ENCODE measurements at places on chromosomes 11 and 22.

GRCh38 chr11:119723243-119723951, 5.6 kb downstream of the NECTIN1 start:
- DNase-seq = no peak

DNA sequence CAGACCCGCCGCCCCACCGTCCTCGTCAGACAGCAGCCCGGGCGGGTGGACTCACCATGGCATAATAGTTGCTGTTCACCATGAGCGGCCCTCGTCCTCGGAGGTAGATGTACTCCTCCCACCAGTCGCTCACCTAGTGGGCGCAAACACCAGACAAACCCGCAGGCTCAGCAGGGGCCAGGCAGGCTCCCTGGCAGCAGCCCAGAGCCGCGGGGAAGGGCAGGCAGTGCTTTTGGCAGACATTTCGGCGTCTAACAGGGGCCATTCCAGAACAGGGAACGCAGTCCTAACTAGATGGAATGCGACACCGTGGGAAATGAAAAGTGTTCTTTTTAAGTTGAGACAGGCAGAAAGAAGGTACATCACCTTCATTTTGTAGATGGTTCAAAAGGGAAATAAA, 44.9 kb downstream of the CPT1A start:
- DNase-seq = no peak

- no peak for DNase-seq
These were observed 111.7 kb upstream of the RASSF10 start for GRCh38 chr11:12897390-12897789.

GRCh38 chr11:91608677-91609076, 615.9 kb upstream of the FAT3 start:
- DNase-seq = no peak

GRCh38 chr11:20114588-20114987, 45.7 kb downstream of the DBX1 start:
- no peak for DNase-seq

GRCh38 chr11:6646071-6646470, 9.5 kb downstream of the DCHS1 start:
- no peak for DNase-seq

GRCh38 chr11:10990160-10990559, 132.3 kb upstream of the ZBED5 start:
- DNase-seq = no peak

All from T follicular helper cell (primary cell).